ENCODE measurements at places on chromosomes 3 and 15.

- no peak for DNase-seq
These were observed 17.3 kb downstream of the ABHD5 start for GRCh38 chr3:43707998-43708397.

DNA sequence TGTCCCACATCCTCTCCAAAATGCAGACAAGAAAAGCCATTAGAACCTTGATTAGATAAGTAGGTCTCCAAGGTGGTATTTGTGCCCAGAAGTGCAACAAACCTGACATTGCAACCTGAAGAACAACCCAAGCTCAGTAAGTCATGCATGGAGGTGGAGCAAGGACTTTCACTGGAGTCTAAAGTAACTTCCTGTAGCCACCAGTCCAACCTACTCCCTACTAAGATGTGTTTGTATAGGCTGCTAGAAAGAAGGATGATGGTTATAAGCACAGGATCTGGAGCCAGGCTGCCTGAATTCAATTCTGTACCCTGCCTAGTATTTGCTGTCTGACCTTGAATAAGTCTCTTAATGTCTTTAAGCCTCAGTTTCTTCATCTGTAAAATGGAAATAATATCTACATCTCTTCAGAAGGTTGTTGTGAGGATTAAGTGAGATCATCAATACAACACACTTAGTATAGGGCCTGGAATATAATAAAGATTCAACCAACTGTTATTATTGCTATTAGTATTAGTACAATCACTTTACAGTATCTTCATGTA, 32.3 kb downstream of the HDC start:
- no peak for DNase-seq

- peak; percentile 30 for DNase-seq
These were observed 53.1 kb upstream of the ULK4 start for GRCh38 chr3:42014921-42015533.

DNA sequence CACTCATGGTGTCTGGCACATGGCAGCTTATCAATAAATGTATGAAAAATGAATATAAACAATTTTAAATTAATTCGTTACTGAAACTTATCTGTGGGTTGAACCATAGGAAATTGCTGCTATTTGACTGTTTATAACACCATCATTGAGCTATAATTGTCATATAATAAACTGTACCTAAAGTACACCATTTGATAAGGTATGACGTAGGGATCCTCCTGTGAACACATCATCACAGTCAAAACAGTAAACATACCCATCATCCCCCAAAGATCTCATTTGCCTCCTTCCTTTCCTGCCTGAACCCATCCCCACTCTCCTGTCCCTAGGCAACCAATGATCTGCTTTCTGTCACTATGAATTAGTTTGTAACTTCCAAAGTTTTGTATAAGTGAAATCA, 151.0 kb upstream of the SLC2A2 start:
- no peak for DNase-seq

- no peak for DNase-seq
These were observed 160.4 kb downstream of the VGLL3 start for GRCh38 chr3:86830566-86830965.

DNA sequence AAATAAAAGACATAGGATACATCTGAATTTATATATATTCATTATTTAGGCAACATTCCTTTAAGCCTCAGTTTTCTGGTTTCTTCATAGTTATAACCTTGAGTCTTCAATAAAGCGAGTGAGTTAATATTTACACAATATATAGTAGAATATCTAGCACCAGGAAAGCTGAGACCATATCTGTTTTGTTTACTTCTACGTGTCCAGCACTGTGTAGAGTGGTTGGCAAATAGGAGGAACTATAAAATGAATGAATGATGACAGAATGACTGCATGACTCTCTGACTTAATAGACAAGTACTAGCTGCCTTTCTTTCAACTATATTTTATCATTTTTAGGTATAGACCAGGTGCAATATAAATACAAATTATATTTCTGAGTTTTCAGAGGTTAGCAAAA, 197.8 kb upstream of the RBMS3 start:
- DNase-seq, result no peak
